ENCODE measurements at places on chromosomes 16 and 17.
A peak's percentile ranks its signal among the peaks of the same experiment; 100 is the strongest.

GRCh38 chr17:28416703-28417311 is 10.8 kb upstream of the SLC46A1 start:
- no peaks in the 10 kb centered on the region for H3K27me3 ChIP-seq
- DNase-seq: peak; percentile 73
- no peak overlapping the region for H3K27ac ChIP-seq
- no peak overlapping the region for H3K4me3 ChIP-seq
- no peaks in the 10 kb centered on the region for H3K36me3 ChIP-seq

- H3K4me3 ChIP-seq: no peak overlapping the region
- no peak overlapping the region for H3K27ac ChIP-seq
- DNase-seq: no peak
- no peaks in the 10 kb centered on the region for H3K36me3 ChIP-seq
Observed at GRCh38 chr16:9270424-9270823, 179.0 kb downstream of the HAPSTR1 start.

- H3K4me1 ChIP-seq: no peaks in the 10 kb centered on the region
- H3K27me3 ChIP-seq: no peaks in the 10 kb centered on the region
- H3K27ac ChIP-seq: no peak overlapping the region
- DNase-seq: no peak
- H3K36me3 ChIP-seq: no peaks in the 10 kb centered on the region
- no peak overlapping the region for H3K4me3 ChIP-seq
Observed at GRCh38 chr16:80387318-80387921, 153.4 kb upstream of the DYNLRB2 start.

- no peaks in the 10 kb centered on the region for H3K27me3 ChIP-seq
- H3K4me3 ChIP-seq: no peak overlapping the region
- no peaks in the 10 kb centered on the region for H3K36me3 ChIP-seq
- H3K4me1 ChIP-seq: no peaks in the 10 kb centered on the region
- DNase-seq: no peak
- no peak overlapping the region for H3K27ac ChIP-seq
Observed at GRCh38 chr16:8683640-8684039, 9.2 kb downstream of the ABAT start.

GRCh38 chr17:18258356-18259038 is at the start of gene FLII:
FLII (minus strand) TSS chr17:18258738; CDS start chr17:18258690, 48 bp downstream.
- H3K36me3 ChIP-seq: peaks cover 5% of the 10 kb centered on the region
- peak within 1 kb of the TSS; percentile 84 for H3K4me3 ChIP-seq
- H3K27ac ChIP-seq: peak within 1 kb of the TSS; percentile 91
- H3K4me1 ChIP-seq: no peaks in the 10 kb centered on the region

DNA sequence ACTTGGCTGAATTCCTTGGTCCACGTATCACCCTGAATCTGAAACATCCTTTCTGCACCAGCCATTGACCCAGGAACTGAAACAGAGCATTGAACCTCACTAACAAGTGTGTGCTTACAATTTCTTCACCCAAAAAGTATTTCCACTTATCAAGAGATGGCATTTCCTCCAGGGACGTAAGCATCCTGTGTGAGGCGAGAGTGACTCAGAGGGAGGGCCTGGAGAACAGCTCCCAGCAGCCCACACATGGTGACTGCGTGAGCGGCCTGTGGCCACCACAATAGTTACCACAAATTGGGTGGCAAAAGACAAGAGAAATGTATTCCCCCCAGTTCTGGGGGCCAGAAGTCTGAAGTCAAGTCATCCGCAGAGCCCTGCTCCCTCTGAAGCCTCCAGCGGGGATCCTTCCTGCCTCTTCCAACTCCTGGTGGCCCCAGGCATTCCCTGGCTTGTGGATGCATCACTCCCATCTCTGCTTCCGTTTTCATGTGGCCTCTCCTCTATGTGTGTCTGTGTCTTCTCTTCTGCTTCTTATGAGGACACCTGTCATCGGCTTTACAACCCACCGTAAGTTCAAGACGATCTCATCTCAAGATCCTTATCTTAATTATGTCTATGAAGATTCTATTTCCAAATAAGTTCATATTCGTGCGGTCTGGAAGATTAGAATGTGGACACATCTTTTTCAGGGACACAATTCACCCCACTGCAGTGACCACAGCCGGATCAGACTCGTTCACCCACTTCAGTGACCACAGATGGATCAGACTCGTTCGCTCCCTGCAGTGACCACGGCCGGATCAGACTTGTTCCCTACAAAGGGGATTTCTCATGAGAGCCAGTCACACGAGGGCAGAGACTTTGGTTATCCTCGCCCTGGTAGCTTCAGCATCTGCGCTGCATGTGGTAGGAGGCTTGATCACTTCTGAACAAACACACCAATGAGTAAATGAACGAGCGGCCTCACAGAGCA is 122.6 kb upstream of the FOXF1 start:
- H3K4me1 ChIP-seq: no peaks in the 10 kb centered on the region
- H3K27ac ChIP-seq: no peak overlapping the region
- DNase-seq: no peak
- no peaks in the 10 kb centered on the region for H3K27me3 ChIP-seq
- H3K4me3 ChIP-seq: no peak overlapping the region

DNA sequence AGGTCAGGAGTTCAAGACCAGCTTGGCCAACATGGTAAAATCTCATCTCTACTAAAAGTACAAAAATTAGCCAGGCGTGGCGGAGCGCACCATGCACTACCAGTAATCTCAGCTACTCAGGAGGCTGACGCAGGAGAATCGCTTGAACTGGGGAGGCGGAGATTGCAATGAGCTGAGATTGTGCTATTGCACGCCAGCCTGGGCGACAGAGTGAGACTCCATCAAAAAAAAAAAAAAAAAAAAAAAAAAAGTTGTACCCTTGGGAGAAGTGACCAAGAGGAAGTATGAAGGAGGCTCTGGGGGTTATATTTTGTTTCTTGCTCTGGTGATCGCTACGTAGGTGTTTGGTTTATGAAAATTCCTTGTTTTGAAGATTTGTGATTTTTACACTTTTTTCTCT is 66.3 kb downstream of the LITAF start:
- H3K27me3 ChIP-seq: no peaks in the 10 kb centered on the region
- no peaks in the 10 kb centered on the region for H3K36me3 ChIP-seq
- no peak overlapping the region for H3K27ac ChIP-seq

GRCh38 chr16:12503191-12503590 is 300.5 kb downstream of the CPPED1 start:
- no peaks in the 10 kb centered on the region for H3K36me3 ChIP-seq
- H3K4me1 ChIP-seq: no peaks in the 10 kb centered on the region
- H3K4me3 ChIP-seq: no peak overlapping the region
- no peak overlapping the region for H3K27ac ChIP-seq
- peak; percentile 27 for DNase-seq

Data from aorta (tissue), 5 donors.